ENCODE measurements at places on chromosomes 3 and 15.

DNA sequence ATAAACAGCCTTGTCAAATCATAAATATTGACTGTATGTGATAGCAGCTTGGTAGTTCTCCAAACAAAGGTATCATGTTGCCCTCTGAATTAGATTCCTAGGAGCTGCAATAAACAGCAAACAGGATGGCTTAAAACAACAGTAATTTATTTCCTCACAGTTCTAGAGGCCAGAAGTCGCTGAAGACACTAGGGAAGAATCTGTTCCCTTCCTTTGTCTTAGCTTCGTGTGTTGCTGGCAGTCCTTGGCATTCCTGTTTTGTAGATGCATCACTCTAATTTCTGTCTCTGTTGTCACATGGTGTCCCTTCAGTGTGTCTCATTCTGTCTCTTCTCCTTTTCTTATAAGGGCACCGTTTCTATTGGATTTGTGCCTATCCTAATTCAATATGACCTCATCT, 679.3 kb downstream of the OTOL1 start:
- no peak for DNase-seq

GRCh38 chr3:105598042-105598796, 231.5 kb downstream of the ALCAM start:
- peak; percentile 64 for DNase-seq

- no peak for DNase-seq
These were observed 10.4 kb upstream of the VIPR1 start for GRCh38 chr3:42491881-42492507.

GRCh38 chr15:60116456-60117089, 112.5 kb downstream of the FOXB1 start:
- DNase-seq = no peak

DNA sequence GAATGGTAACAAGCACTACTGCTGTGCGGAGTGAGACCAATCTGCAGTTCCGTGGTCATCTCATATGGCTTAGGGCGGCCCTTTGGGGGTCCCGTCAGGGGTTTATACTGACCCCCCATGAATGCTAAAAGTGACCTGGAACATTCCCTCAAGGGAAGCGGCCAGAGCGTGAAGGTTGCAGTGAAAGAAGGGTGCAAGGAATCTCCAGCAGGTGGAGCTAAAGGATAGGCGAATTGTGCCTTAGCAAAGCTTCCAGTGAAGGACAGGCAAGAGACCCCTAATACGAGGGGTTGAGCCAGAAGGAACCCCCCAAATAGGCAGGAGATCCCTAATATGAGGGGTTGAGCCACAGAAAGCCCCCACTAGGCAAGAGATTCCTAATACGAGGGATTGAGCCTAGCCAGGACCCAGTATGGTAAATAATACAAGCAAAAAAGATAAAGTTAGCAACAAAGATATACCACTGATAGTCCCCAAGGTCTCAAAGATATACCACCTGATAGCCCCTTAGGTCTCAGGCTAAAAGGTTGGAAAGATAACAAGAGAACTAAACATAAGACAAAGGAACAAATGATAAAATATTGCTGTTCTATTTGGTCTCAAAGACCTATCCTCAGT, 32.8 kb downstream of the ZNF589 start:
- peak; percentile 72 for DNase-seq

- DNase-seq = no peak
These were observed 349.4 kb downstream of the CNTN6 start for GRCh38 chr3:1442271-1442670.

DNA sequence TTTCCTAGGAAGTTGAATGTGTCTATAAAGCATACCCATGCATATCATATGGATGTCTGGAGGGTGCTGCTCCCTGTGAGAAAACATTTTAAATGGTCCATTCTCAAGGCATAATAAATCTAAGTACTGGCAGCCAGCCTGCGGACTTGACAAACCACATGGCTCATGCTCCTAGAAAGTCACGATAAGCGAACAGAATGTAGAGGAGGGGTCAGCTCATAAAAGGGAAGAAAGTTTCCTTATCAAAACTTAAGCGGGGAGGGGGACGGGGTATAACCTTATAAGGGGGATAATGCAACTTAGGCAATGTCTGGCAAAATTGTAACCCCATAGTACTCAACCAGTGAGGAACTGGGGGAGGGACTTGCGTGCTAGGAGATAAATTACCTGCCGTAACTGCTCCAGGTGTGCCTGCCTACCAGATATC, 159.8 kb upstream of the LMCD1 start:
- no peak for DNase-seq

DNA sequence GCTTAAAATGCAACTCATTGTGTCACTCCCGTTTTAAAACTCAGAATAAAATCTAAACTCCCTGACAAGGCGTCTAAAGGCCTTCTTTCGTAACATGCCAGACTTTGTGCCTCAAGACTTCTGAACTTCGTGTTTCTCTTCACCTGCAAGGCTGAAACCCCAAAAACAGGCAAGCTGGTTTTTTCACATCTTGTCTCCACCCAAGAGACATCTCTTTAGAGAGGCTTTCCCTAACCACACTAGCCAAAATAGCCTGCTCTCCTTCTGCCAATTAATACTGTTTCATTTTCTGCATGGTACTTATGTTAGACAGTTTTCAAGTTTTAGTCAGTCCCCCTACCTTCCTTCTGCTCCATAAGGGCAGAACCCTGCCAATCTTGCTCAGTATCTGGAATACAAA, 41.6 kb downstream of the RAF1 start:
- no peak for DNase-seq

DNA sequence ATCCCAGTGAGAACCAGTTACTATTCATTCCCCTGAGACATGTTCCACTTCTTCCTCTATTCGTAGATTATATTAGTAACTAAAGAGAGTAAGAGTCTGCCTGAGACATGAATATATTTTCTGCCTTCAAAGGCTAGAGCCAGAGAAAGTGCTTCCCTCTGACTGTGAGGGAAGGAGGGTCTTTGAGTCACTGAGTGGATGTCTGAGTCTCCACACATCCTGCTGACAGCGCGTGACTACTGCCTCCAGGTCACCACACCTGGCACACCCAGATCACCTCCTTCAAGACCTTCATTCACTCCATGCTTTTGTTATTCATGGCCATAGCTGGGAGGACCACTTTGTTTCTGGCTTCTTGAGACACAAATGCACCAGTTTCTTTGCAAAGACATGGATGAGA, 135.6 kb downstream of the SOX2 start:
- no peak for DNase-seq

DNA sequence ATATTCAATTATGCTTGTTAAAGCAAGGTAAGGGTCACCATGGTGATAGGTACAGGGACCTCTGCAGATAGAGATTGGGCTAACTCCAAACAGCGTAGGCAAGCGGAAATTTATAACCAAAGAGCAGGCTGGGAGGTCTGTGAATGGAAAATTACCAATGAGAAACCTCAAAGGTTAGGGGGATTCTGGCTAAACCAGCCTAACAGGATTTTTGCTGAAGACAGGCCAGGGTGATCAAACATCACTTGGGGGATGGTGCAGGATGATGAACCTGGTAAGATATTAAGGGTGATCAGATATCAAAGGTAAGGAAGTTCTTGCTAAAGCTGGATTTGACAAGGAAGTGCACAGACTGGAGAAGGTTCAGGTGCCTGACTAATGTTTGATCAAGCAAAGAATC, 35.3 kb upstream of the SNRPN start:
- DNase-seq = no peak

DNA sequence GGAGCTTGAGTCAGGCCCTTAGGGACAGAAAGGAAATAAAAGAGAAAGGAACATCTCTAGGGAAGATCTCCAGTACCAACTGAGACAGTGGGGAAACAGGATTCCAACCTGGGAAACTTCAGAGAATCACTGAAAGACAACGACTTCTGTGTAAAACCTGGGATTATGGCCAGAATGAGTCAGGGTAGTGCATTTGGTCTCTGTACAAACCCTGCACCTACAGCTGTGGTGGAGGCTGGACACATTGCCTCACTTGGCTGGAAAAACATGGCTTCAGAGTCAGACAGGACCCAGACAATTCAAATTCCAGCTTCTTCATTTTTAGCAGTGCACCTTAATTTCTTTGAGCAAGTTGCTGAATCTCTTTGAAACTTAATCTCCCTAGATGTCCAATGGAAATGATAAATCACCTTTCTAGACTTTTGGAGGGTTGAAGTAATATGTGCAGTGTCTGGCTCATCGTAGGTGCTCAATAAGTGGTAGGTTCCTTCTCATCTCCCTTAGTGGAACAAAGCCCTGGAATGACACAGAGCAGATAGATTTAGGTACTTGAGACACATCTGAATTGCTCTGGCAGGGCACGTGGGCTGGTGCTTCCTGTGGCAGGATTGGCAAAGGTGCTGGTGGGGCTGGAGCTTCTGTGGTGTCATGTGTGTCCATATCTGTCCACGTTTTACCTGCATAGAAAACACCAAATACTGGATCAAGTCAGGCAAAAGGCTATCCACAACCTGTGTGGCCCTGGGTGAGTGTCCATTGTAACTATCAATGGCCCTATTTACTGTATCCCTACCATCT, 6.1 kb upstream of the CLSTN2 start:
- DNase-seq = no peak

- no peak for DNase-seq
These were observed 137.5 kb downstream of the MAGI1 start for GRCh38 chr3:65901226-65901625.

DNA sequence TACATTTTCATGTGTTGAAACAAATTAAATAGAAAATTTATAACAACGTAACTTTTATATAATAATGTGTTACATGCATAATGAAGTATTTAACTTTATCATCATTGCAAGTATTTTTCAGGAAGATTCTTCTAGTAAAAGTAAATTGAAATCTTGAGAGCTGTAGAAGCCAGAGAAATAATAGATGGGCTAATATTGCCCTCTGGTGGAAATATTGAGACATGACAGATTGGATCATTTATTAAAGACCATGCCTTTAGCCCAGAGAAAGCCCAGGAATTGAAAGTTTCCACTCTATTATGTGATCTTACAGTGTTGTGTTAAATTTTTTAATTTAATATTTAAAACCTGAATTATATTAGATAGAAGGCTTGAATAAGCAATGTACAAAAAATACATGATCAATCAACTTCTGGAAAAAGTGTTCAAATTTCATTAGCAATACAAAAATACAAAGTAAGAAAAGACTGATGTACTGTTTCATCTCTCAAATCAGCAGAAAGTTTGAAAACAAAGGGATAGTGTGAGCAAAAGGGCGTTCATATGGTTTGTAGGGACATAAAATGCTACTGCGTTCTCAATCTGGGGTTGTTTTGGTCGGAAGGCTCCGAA, 52.7 kb upstream of the SPTSSB start:
- peak; percentile 48 for DNase-seq

Data from HTR-8/SVneo (cell line).